ENCODE measurements at places on chromosomes 1 and 21.

DNA sequence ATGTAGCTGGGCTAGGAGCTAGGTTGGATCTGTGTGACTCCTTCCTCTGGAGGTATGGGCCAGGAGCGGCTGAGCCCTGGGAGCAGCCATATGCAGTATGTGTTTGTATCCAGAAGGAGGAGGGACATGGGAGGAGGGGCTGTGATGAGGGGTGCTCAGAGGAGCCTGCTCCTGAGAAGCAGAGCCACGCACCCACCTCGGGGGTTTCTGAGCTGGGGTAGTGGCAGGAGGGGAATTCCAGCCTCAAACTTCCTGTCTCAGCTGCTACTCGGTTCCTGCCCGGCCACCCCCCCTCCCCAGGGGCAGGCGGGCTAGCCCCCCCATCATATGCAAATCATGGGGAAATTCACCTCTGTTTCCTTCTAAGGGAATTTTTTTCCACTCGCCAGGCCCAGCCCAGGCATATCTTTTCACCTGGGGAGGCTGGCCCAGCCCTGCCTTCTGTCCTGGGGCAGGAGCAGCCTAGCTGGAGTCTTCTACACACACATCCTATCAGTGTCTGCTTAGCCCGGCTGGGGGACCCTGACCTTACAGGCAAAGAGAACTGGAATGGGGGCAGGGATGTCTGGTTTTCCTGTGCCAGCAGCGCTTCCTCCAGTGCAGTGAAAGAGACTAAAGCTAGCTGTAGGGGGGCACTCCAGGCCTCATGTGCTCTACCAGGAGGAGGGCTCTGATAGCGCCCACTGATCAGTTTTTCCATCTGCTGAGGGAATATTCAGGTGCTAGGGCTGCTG, 3.0 kb downstream of the ZC3H12A start:
- DNase-seq = peak; percentile 89

GRCh38 chr1:41648844-41649243, 164.4 kb upstream of the EDN2 start:
- no peak for DNase-seq

DNA sequence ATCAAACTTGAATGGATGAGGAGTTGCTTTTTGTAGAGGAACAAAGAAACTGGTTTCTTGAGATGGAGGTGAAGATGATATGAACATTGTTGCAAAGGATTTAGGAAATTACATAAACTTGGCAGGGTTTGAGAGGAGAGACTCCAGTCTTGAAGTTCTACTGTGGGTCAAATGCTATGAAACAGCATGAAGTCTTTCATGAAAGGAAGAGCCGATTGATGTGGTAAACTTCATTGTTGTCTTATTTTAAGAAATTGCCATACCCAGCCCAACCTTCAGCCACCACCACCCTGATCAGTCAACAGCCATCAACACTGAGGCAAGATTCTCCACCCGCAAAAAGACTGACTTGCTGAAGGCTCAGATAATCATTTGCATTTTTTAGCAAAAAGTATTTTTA, 52.2 kb downstream of the SIPA1L2 start:
- DNase-seq = no peak

DNA sequence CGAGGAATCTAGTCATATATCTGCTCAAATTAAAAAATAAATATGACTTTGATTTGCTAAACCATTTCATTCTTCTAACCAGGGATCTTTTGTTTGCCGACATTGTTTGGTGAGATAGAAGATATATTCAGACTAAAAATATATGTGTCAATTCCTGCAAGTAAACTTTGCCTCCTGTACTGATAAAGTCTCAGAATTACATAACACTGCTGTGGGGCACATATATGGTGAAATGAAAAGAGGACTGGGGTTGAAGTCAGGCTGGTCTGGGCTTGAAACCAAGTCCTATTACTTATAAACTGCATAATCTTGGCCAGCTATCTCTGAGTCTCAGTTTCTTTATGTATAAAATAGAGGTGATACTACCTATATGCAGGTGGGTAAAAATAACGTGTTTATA, 9.8 kb downstream of the SCMH1 start:
- DNase-seq = no peak

DNA sequence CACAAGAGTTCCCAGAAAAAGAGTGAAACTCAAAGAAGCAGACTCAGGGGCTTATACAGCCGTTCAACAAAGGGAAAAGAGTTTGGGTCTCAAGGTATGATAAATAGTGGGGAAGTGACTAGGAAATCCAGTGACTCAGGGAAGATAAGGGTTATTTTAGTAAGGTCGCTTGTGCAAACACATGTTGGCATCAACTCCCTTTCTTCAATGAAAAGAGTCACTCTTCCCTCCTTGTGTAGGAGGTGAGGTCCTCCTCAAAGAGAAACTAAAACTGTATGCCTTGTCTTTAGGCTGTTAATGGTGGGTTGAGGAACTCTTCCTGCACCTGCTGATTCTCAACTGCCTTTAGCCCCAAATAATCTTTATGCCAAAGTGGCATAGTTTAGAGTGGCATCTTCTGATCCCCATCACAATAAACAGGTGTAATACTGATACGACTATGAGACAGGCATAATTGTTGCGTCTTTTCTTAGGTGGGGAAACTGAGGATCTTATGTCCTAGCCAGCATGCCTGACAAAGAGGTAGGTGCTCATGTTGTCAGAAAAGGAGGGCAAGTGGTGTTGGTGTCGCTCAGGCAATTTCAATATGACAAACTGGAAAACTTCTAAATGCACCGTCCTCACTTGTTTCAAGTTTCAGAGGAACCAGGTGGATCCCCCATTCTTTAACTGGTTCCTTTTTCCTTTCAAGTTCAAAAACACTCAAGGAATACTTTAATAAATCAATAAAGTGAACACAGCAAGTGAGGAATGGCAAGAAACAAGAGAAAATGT, 294.1 kb upstream of the RUNX1 start:
- DNase-seq = peak; percentile 31

- no peak for DNase-seq
Measured at GRCh38 chr1:221246067-221246466, 366.8 kb downstream of the HLX start.

DNA sequence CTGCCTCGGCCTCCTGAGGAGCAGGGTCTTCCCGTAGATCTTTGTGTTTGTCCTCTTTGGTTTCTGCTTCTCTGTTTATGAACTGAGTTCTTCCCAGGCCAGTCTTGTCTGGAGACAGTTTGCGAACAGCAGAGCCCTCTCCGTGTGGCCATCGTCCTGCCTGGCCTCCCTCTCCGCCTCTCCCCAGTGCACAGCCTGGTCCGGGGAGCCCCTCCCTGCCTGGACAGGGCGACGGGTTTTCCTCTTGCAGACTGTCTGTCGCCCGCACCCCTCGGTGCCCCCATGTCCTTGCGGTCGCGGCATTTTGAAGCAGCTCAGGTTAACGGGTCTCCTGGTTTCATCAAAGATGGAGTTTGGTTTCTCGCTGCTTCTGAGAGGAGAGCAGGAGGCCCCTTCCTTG, 34.8 kb downstream of the SLX9 start:
- no peak for DNase-seq

GRCh38 chr1:170203693-170204092, 57.9 kb downstream of the NTMT2 start:
- DNase-seq = no peak

DNA sequence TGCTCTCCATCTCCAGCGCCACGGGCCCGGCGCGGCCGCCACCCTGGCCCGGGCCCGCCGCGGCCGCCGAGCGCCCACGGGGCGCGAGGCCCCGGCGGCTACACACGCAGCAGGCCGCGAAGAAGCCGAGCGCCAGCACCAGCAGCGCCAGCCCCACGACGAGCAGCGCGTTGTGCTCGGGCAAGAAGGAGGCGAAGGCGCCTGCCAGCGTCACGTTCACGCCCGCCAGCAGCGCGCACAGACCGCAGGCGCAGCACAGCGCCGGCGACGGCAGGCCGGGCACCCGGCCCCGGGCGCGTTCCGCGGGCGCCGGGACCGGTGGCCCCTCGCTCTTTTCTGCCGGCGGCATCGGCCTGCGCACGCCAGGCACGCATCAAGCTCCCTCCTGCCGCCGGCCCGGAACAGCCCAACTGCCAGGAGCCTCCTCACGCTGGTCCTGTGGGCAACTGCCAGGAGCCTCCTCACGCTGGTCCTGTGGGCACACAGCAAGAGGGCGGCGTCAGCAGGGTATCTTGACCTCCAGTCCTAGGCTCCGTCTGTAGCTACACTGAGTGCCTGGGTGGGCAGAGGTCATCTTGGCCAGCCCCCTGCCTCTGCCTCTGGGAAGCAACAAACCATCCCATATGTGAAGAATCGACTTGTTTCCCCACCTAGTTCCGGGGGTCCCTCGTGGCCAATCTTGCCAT, 18.1 kb downstream of the KNCN start:
- DNase-seq = peak; percentile 45

DNA sequence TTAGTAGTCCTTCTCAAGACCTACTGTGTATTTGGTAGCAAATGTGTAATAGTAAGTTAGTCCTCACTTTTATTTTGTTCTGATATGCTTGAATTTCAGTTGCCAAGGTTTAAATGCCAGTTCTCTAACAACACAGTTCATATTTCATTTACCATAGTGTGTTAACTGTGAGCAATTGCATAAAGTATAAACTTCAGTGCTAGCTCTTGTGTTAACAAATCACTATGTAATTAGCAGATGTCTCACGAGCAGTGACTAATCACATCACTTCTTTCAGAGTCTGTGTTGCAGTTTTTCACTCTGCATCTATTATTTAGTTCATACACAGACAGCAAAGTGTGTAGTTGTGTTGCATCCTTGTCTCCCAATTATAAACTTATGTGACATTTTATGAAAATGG, 47.8 kb downstream of the ZMYM4 start:
- DNase-seq = no peak

GRCh38 chr1:187971851-187972250, 1143.1 kb downstream of the PLA2G4A start:
- DNase-seq = no peak

GRCh38 chr1:46399307-46399706, 5.2 kb downstream of the FAAH start:
- no peak for DNase-seq

DNA sequence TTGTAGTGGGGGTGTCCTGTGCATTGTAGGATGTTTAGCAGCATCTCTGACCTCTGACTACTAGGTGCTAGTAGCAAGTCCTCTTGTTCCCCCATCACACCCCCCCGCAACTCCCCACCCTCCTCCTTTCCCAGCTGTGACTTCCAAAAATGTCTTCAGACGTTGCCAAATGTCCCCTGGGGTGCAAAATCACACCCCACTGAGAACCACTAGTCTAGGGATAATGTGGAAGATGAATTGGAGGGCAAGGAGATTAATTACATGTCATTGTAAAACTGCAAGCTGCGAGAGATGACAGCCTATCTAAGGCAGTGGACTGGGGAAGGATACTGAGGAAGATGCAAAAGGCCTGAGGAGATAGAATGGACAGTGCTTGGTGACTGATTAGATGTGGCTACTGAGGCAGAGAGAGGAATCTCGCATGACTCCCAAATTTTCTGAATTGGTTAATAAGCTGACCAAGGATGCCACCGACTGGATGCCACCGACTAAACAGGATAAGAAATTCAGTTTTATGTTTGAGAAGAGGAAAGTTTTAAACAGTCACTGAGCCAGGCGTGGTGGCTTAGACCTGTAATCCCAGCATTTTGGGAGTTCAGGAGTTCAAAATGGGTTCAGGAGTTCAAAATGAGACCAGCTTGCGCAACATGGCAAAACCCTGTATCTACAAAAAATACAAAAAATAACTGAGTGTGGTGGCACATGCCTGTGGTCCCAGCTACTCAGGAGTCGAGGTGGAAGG, 3.1 kb upstream of the JAK1 start:
- DNase-seq = no peak

- DNase-seq = no peak
Measured at GRCh38 chr1:240599830-240600229, 12.1 kb downstream of the GREM2 start.

DNA sequence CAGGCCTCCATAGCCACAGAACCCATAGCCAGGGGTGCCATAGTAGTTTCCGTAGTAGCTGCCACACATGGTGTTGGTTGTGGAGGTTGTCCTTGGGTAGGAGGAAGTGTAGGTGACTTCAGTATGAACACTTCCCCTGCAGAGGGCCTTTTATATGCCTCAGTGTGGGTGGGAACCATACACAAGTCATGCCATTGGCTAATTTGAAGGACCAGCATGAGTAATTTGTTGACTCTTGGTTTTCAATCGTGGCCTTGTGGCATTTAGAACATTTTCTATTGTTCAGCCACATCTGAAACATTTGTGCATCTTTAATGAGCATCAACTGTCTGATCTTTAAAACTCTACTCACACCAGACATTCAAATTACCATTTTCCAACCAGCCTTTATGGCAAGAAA, at the start of gene KRTAP6-1:
KRTAP6-1 (minus strand) TSS at position 95 of the 400 bp plus-strand sequence; CDS start at position 69, 26 bp downstream.
- no peak for DNase-seq

DNA sequence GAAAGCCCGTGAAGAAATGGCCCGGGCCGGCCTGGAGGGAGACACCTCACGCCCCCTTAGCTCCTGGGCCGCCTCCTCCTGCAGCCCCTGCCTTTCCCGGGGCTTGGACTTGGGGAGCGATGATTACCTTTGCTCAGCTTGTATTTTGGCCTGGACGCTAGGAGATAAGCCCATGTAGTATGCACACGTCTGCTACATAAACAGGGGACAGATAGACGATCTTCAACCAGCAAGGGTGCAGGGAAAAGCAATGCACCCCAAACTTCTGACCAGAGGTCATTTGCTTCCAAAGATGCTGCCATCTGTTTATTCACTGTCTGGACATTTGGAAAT, 936 bp downstream of the TP73 start:
- no peak for DNase-seq

DNA sequence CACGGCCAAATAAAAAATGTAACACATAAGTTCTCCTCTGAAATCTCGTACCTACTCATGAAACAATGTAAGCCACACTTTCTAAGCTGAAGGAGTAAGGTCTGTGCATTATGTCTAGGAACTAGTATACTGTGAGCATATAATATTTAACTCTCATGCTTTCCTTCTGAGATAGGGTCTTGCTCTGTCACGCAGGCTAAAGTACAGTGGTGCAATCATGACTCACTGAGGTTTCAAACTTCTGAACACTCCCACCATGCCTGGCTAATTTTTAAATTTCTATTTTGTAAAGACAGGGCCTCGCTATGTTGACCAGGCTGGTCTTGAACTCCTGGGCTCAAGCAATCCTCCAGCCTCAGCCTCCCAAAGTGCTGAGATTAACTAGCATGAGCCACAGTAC, 71.3 kb downstream of the AHCTF1 start:
- no peak for DNase-seq

- DNase-seq = no peak
Measured at GRCh38 chr1:55210990-55211801, 4.0 kb downstream of the USP24 start.

DNA sequence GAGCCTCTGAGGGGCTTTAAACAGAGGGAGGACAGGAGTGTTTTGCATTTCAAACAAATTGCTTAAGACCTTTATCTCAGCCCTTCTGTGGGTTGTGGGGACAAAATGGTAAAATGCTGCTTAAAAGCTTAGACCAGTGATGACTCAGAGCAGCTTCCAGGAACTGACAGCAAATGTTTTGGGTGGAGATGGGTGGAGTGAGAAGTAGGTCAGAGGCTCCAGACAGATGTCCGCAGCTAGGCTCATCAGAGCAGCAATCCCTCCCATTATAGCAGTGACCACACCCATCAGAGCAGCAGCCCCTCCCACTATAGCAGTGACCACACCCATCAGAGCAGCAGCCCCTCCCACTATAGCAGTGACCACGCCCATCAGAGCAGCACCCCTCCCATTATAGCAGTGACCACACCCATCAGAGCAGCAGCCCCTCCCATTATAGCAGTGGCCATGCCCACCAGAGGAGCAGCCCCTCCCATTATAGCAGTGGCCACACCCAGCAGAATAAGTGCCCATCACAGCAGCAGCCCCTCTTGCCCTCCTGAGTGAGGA, 532.2 kb downstream of the MATN1 start:
- peak; percentile 30 for DNase-seq

- DNase-seq = no peak
Measured at GRCh38 chr1:151860504-151861187, 7.1 kb upstream of the THEM5 start.
